Fibroblast of skin of left quadriceps (primary cell): ENCODE measurements at places on chromosomes 7 and 10.

DNA sequence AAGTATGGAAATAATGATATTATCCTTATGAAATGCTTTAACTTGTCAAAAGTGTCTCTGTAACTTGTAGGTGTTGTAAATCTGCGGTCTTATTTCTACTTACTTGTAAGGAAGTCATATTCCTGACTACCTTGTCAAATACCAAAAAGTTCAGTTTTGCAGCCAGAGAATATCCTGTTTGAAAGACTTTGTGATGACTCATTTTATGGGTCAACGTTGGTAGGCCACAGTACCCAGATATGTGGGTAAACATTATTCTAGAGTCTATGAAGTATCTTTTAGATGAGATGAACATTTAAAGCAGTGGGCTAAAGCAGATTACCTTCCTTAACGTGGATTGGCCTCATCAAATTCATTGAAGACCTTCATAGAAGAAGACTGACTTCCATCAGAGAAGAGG lies 195.3 kb downstream of the PPP1R9A start:
- DNase-seq: no peak

- no peak for DNase-seq
Measured at GRCh38 chr7:95357623-95358022, 33.3 kb upstream of the PON1 start.

GRCh38 chr7:139695588-139695987 lies 82.2 kb downstream of the HIPK2 start:
- no peak for DNase-seq

DNA sequence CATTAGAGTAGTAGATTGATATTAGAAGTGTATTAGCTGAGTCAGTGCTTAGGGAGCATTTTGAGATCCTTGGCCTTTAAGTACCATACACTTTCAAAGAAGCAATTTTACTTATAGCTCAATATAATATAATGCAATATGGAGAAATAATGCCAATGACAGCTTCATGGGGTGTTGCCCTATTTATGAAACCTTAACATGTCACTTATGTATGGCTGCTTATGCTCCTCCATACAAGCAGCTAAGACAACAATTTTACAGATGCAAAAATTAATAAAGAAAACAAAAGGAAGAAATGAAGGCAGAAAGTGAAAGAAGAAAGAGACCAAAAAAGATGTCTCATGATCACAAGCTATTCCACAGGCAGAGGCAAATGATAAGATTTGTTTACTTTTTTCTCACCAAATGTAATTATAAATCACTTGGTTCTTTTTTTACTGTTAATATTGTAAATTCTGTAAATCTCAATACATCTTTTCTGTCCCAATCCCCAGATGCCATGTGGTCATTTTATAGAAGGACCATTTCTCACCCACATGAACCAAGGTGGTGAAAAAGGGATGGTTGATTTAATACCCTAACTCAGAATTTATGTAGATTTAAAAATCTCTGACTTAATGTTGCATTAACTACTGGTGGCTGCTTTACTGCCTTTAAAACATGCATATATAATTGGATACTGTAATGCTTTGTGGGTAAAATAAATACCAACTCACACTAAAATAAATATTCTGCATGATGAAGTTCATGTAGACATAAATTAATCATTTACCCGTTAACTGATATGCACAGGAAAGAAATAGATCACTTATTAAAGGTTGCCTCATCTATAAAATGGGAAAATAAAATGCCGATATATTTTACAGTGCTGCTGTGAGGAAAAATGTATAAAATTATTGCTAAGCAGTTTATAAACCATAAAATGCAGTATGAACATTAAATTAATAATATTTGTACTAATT lies 33.5 kb upstream of the RHOBTB1 start:
- no peak for DNase-seq

- DNase-seq: no peak
Measured at GRCh38 chr7:102823390-102824119, 74.8 kb downstream of the FAM185A start.
